ENCODE measurements at places on chromosomes 16 and 17.
A peak's percentile ranks its signal among the peaks of the same experiment; 100 is the strongest.

DNA sequence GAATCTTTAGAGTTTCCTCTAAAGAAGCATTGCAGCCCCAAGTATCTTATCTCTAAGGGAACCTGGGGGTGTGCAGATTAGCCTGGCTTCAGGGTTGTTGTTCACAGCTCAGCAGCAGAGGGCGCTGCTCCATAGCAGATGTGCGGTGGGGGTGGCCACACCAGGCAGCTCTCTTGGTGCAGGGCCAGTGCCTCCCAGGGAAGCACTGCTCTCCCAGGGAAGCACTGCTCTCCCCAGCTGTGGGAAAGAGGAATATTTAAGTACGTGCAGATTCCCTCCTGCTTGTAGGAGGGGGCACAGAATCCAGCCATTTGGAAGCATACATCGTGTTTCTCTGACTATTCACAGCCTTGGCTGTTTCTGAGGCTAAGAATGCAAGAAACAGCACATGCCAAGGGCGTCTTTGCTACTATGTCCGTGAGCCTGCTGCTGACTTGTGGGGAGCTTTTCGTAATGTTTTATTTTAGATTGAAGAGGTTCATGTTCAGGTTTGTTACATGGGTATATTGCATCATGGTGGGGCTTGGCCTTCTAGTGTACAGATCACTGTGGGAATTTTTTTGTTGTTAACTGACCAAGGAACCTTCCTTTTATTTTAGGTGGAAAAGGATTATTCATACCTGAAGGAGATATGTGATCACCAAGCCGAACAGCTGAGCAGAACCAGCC lies 217.8 kb downstream of the SPECC1 start:
- no peak for DNase-seq

GRCh38 chr16:30924913-30925631 lies 1.7 kb downstream of the FBXL19 start:
- no peak for DNase-seq

DNA sequence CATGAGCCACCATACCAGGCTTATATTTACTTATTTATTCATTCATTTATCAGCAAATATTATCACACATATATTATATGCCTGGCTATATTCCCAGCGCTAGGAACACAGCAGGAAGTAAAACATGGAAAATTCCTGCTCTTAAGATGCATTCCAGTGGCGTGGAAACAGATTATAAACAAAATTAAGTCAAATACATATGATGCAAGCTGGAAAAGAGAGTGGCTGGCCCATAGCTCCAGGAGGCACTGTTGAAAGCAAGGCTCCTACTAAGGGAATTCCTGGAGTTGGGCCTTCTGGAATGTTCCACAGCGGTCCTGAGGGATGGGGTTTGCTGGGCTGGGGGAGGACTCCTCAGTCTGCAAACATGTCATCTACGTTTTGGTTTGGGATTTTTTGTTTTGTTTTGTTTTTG lies 18.4 kb downstream of the ADCY9 start:
- DNase-seq = no peak

GRCh38 chr16:27708651-27709050 lies 158.7 kb downstream of the KATNIP start:
- no peak for DNase-seq

DNA sequence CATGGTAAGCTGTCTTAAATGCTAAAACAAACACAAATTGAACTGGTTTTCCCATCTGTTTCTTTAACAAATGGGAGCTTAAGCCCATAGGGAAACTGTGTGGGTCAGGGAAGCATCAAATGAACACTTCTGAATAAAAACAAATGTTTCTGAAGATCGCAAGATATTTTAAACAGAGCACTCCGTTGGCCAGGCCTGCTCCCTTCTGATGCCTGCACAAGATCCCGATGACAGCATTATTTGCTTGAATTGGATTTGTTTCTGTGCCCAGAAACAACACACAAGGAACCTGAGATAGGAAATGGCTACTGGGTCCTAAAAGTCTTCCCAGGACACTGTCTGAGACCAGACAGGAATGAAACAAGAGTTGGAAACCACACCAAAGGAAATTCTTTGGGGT lies 425.8 kb upstream of the ZFHX3 start:
- no peak for DNase-seq

- no peak for DNase-seq
Measured at GRCh38 chr16:81765969-81766368, 13.1 kb upstream of the PLCG2 start.

- DNase-seq = no peak
Measured at GRCh38 chr16:53093162-53093744, 38.5 kb downstream of the CHD9 start.

GRCh38 chr17:16250635-16251034 lies 33.6 kb downstream of the PIGL start:
- no peak for DNase-seq

DNA sequence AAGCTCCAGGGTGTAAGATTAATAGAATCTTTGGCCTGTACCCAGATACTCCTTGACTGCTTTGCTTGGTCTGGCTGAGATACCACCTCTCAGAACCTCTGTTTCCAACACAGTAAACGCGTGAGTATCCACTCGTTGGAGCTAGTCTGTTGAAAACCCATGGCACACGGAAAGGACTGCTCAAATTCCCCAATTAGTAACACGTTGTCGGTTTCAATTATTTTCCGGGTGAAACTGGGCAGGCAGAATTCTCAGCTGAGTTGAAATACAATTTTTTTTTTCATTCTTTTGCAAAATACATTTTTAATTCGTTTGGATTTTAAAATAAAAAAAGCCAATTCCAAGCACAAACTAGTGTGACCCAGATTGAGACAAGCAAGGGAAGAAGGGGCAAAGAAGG lies 120.5 kb downstream of the MAF start:
- DNase-seq = no peak

- no peak for DNase-seq
Measured at GRCh38 chr17:4839965-4840892, 7.1 kb downstream of the MINK1 start.

- DNase-seq = no peak
Measured at GRCh38 chr16:10601444-10602408, 21.3 kb upstream of the EMP2 start.

GRCh38 chr17:73650140-73650539 lies 5.9 kb upstream of the SDK2 start:
- DNase-seq = no peak

DNA sequence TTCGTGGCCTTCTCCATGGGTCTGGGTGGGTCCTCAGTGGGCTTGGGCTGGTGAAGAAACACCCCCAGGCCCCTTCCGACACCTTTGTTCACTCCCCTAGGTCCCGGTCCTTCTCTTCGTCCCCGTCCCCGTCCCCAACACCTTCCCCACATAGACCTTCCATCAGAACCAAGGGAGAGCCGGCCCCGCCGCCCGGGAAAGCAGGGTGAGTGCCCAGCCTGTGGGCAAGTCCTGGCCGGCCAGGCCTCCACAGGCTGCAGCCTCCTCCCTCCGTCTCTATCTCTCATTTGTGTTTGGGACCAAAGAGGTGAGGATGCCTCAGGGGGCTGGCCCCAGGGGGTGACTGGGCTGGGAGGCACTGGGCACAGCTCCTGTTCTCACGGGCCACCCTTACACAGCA lies 14.5 kb upstream of the IL17C start:
- no peak for DNase-seq

- no peak for DNase-seq
Measured at GRCh38 chr16:87305505-87306391, 11.4 kb downstream of the C16orf95 start.

DNA sequence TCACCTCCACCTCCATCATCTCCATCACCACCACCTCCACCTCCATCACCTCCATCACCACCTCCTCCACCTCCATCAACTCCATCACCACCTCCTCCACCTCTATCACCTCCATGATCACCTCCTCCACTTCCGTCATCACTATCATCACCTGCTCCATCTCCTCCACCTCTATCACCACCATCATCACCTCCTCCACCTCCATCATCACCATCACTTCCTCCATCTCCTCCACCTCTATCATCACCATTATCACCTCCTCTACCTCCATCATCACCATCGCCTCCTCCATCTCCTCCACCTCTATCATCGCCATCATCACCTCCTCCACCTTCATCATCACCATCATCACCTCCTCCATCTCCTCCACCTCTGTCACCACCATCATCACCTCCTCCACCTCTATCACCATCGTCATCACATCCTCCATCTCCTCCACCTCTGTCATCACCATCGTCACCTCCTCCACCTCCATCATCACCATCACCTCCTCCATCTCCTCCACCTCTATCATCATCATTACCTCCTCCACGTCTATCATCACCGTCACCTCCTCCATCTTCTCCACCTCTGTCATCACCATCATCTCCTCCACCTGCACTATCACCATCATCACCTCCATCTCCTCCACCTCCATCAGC lies 27.0 kb downstream of the ADGRG5 start:
- DNase-seq = no peak

DNA sequence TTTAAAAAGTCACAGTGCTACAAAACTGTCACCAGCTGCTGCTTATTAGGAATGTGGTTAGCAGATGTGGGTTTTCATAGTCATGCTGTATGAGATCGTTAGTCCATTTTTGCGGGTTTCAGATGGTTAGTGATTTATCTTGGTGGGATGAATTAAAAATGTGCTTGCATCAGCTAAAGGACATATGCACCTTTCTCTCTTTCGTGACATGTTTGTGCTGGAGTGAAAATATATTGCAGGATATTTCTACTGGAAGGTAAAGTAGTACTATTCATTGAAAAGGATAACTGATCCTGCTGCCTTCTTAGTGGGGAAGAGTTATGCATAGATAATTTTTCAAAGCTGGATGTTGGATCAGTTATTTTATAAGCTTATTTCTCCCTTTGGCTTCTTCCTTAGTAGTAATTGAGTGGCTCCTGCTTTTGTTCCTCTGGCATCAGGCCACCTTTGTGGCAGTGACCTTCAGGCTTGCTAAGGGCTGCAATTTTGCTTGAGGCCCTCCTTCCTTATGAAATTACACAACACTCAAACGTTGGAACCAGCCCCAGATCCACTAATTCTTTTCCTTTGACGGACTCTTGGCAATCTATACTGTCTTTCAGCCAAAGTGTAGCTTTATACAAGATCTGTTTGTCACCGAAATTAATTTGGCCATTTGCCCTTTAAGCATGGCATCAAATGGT lies 7.5 kb upstream of the SNTB2 start:
- peak; percentile 44 for DNase-seq

GRCh38 chr16:53058441-53058840 lies 3.6 kb downstream of the CHD9 start:
- no peak for DNase-seq

DNA sequence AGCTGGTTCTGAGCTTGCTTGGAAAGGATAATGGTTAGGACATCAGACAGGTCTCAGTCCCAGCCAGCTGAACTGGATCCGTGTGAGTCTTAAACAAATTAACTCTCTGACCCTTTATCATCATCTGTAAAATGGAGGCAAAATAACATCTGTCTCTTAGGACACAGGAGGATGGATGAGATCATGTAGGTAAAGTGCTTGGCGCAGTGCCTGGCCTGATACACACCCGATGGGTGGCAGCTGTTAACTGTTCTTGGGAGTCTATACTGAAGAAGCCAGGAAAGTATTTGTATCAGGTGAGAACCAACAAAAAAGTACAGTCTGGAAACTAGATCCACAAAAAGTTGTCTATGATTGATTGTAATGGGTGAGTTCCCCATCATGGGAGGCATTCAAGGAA lies 188.6 kb downstream of the C16orf78 start:
- DNase-seq = no peak

DNA sequence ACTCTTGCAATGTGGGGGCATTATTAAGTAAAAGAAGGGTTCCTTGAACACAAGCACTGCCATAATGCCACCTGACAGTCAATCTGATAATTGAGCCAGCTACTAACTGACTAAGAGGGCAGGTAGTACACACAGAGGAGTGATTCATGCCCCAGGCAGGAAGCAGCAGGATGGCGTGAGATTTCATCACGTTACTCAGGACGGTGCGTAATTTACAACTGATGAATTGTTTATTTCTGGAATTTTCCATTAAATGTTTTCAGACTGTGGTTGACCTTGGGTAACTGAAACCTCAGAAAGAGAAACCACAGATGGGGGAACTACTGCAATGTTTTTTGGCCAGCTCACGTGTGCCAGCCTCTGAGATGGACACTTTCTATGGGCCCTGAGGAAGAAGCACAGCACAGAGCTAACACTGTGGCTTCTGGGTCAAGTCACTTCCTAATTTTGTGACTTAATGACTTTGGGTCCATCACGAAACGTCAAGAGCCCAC lies 46.7 kb downstream of the C17orf67 start:
- DNase-seq = peak; percentile 70

GRCh38 chr17:48985436-48986245 lies 11.5 kb upstream of the IGF2BP1 start:
- DNase-seq = no peak

- DNase-seq = no peak
Measured at GRCh38 chr16:53884748-53885147, 180.8 kb downstream of the FTO start.

- DNase-seq = no peak
Measured at GRCh38 chr16:24999088-24999670, 16.0 kb downstream of the ARHGAP17 start.

DNA sequence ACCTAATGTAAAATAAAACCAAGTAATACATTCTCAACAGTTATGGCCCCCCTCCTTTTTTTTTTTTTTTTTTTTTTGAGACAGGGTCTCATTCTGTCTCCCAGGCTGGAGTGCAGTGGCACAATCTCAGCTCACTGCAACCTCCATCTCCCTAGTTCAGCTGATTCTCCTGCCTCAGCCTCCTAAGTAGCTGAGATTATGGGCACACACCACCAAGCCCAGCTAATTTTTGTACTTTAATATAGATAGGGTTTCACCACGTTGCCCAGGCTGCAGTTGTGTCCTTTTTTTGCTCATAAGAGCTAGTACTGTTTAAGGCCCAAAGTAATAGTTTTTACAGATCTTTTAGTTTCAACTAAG lies 18.3 kb downstream of the EARS2 start:
- no peak for DNase-seq

DNA sequence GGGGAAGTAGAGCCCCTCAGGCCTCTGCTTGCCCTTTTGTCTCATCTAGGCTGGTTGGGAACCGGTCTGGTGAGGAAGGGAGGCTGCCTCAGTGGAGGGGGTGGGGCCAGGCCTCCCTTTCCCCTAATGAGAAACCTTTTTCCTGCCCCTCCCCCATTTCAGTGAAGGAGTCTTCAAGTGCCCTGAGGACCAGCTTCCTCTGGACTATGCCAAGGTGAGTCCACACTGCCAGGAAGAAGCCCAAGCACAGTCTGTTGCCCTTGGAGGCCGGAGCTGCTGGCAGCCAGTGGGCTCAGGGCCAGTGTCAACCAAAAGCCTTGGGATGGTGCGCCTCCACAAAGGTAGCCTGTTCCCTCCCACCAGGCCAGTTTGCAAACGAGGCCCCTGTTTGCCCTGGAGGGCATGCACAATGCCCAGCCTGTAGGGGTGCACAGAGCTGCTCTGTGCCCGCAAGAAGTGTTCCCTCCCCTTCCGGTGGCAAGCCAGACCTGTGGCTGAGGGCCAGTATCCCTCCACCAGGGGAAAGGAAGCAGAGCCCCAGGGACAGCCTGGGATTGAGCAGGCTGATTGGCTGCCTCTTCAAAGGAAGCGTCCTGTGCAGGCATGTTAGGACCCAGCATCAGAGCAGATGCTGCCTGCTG lies 3.4 kb downstream of the TRAF4 start:
- DNase-seq = no peak
